Left forelimb (tissue), 1 donor: ENCODE measurements at places on chromosomes 6 and 20.

GRCh38 chr6:168145747-168146596 lies 67.0 kb upstream of the FRMD1 start:
- peak; percentile 30 for DNase-seq

DNA sequence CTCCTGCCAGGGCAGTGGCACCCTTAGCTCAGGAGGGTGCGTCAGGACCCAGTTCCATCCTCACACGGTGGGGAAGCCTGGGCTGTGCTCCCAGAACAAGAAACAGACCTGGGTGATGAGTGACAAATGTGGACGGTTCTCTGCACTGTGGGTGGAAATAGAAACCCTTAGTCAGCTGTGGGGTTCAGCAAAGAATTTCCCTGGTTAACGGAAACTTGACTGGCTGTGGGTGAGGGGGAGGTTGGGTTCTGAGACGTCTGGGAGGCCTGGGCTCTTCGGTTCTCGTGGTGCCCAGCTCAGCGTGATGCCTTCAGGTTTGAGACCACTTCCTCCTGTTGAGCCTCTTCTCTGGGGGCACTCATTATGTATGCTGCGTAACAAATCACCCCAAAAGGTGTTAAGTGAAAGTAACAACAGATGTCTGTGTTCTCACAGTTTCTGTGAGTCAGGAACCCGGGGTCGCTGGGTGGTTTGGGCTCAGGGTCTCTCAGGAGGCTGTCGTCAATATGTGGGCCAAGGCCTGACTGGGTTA lies 53.1 kb upstream of the FAM83D start:
- no peak for DNase-seq

- no peak for DNase-seq
These were observed 183.9 kb upstream of the MCHR2 start for GRCh38 chr6:100177956-100178355.

DNA sequence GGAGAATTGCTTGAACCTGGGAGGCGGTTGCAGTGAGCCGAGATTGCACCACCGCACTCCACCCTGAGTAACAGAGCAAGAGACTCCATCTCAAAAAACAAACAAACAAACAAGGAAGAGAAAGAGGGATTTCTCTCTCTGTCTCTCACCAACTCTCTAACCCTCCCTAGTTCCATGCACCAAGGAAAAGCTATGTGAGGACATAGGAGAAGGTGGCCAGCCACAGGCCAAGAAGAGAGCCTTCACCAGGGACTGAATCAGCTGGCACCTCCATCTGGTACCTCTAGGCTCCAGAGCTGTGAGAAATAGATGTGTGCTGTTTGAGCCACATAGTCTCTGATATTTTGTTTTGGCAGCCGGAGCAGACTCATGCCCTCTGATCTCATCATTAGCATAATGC lies 9.0 kb upstream of the FAM110A start:
- DNase-seq, result no peak

DNA sequence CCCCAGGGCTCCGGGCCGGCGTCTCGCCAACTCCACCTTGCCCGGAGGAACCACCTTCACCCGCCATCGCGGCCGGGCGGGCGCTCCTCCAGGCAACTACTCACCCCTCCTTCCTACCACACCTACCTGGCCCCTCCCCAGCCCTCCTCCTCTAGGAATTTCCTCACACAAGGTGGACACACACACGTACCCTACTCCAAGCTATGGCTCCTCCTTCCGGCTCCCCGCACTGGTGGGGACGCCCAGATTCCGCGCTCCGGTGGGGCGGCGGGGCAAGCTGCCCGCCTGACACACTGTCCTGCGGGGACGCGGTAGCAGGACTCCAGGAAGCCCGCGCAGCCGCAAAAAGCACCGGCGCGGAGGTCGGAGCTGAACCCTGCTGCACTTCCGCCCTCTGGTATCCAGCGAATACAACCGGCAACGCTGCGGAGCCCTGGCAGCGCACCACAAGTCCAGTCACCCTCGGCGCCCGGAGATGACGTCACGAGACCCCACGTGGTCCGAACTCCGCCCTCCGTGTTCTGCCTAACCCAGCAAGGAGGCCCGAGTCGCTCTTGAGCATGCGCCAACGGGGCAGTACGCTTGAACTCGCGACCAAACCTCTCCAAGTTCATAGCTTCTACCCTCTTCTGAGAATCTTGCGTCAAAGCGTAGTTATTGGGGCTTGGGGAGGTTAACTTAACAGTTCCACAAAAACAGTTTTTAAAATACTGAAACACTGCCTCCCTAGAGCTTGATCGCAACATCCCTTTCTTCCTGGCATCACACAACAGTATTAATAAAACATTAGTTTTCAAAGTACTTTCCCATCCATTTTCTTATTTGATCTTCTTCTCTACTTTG lies at the start of gene ATG5:
TSS of gene ATG5 (minus strand) at position 425 of the 843 bp plus-strand sequence. CDS start 9,552 bp downstream, outside the sequence.
- peak; percentile 100 for DNase-seq
